ENCODE measurements at places on chromosomes 4 and X.

- DNase-seq = no peak
Observed at GRCh38 chr4:69576251-69576877, 63.1 kb downstream of the UGT2A2 start.

GRCh38 chr4:53476232-53477037 lies 99.0 kb downstream of the FIP1L1 start:
- no peak for DNase-seq

DNA sequence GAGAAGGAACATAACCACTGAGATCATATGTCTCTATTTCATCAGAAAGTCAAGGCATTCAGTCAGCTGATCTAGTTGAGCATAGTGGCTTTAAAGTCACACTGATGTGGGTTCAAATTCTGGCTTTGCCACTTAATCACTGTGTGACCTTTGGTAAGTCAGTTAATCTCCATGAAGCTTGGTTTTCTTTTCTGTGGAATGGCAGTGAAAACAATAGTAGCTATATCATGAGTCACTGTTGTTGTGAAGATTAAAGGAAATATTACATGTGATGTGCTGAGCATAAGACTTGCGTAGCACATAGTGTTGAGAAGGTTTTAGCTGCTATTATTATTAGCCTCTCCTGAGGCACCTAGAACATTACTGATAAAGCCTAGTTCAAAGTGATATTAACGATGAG lies 242.2 kb downstream of the FMR1NB start:
- DNase-seq = no peak

DNA sequence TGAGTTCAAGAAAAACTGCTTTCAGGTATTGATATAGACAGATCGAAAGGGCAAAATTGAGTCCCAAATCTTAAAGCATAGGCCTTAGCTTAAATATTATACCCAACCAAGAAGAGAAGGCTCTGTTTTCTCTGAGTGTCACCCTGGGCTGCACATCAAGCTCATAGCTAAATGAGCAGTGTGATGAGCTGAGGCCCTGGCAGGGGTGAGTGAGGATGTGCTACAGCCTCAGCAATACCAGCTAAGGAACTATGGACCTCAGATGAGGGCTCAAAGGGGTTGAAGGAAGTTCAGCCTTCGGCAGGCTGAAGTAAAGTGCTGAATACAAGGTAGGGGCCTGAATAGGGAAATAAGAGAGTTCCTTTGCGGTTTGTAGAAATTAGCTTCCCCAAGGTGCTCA lies 79.3 kb downstream of the FAM114A1 start:
- DNase-seq = no peak

- no peak for DNase-seq
Observed at GRCh38 chr4:167031534-167032156, 202.6 kb downstream of the SPOCK3 start.

DNA sequence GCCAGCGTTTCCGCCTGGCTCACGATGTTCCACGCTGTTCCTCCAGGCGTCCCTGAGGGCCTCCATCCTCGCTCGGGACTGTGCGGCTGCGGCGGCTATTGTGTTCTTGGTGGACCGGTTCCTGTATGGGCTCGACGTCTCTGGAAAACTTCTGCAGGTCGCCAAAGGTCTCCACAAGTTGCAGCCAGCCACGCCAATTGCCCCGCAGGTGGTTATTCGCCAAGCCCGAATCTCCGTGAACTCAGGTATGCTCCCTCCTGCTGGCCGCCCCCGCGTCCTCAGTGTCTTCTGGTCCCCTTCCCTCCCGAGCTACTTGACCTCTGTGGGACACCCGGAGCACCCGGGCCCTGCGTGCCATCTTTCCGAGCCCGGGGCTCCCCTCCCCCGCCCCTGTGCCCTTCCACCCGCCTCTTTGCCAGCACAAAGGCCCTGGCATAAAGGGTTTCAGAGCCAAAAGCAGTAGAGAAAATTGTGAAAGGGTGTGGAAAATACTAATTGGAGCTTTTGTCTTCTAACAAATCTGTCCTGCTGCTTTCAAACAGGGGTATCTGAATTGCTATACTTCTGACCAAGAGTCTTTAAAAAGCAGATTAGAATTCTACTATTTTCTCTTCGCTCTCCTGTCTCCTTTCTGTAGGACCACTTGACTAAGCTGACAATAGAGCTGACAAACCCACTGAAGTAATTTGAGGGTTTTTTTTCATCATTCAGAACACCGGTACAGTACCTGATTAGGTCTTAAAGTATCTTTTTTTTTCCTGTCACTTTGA lies 104.0 kb downstream of the NEUROG2 start:
- no peak for DNase-seq

DNA sequence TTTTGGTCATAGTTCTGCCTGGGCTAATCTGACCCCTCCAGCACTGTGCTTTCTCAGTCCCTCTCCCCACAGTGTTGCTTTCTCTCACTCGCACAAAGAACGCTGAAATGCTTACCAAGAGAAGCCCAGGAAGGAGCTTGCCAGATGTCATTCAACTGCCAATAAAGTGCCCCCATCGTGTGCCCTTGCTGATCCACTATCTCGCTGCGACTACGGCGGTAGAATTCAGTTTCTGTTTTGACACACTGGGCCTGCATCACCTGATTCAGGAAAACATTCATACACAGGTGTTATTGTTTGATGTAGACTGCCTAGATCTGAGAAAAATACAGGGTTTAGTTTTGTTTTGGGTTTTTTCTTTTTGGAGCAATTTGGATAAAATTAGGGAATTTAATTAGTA lies 121.2 kb downstream of the MANBA start:
- no peak for DNase-seq

- no peak for DNase-seq
Observed at GRCh38 chr4:116982656-116983055, 102.7 kb downstream of the TRAM1L1 start.

DNA sequence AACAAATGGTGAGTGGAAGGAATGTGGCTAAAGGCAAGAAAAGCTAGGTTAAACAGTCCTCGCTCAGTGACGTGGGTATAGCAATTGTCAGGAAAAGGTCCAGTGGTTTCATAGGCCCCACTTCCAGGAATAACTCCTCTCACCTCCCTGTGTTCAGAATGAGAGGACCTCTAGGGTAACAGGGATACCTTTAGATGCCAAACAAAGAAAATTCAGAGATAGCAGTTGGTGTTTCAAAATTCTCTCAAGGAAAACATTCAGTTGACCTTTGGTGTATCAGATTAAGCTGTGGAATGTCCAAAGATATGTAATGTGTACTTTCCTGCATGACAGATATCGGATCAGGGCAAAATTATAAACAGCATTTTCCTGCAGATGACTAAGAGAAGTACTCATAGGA lies 155.9 kb downstream of the ARHGAP6 start:
- no peak for DNase-seq

DNA sequence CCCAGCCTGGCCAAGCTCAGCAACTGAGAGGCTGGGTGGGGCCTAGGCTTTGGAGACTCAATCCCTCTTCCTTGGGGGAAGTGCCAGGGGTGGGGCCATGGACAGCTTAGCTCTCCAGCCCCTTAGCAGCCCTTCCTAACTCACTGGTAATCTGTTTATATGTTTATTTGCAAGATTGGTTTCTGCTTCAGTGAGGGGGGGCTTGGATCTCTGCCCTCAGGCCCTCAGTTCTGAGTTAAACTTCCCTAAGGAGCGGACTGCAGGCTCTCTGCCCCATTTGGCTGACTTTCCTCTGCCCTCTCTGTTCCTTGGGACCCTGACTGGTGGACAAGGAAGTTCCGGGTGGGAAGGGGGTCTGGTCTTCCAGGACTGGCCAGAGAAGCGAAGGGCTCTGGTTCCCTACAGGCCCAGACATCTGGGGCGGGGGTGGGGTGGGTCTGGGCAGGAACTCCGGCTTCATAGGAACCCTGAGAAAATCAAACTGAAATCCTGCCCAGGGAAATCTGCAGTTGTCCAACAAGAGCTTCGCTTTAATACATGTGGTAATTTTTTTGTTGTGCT lies 51.4 kb downstream of the NALF2 start:
- DNase-seq = no peak

DNA sequence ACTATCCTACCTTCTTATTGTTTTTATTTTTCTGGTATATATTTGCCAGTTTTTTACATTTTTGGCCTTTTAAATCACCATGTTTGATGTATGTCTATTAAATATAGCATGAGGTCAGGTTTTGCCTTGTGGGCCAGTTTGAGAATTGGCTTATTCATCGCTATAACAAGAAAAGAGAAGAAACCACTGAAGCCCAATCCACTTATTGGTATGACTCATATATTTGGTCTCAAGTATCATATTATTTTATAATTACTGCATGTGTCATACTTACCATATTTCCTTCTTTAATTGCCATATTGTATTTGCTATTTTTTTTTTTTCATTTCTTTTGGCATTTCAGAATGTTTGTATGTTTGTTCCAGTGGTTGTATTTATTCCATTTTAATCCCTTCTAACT lies 99.3 kb downstream of the IRF2 start:
- no peak for DNase-seq

DNA sequence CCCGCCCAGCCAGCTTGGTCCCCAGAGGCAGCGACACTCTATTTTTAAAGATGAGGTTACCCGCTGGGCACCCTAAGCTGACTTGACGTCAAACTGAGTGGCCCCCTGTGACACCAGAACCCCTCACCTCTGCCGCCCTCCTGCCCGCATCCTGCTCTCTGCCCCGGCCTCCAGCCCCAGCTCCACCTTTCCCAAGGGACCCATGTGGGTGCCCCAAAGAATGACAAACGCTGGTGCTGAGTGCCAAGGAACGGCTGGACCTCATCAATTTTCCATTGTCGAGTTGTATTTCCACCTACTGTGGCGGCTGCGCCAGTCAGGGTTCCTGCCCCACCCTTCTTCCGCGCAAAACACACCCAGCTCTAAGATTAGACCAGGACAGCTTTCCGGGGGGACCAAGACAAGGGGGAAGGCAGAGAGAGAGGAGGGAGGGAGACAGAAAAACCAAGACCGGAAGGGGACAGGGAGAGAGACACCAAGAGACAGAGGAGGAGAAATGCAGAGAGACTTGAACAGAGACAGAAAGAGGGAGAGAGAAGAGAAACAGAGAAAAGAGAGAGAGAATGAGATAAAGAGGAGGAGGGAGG lies 2.0 kb downstream of the PRKX start:
- DNase-seq = no peak

GRCh38 chr4:39390603-39391002 lies 16.1 kb upstream of the KLB start:
- DNase-seq = no peak

GRCh38 chrX:137792214-137792613 lies 226.3 kb downstream of the ZIC3 start:
- no peak for DNase-seq

DNA sequence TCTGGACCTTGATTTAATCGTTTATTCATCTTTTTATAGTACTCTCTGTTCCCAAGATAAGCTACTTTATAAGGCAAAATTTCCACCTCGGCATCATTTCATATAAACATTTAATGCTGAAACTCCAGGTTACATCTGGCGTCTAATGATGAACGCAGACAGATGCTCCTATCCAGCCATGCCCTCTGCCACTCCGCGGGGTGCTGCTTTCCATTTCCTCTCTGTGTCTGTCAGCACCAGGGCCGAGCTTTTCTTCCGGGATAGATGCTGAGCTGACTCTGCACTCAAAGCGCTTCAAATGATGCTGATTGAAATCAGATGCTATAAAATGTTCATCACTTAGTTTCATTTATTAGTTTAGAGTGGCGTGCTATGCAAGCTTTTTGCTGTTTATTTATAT lies 80.5 kb upstream of the HELT start:
- DNase-seq = no peak

DNA sequence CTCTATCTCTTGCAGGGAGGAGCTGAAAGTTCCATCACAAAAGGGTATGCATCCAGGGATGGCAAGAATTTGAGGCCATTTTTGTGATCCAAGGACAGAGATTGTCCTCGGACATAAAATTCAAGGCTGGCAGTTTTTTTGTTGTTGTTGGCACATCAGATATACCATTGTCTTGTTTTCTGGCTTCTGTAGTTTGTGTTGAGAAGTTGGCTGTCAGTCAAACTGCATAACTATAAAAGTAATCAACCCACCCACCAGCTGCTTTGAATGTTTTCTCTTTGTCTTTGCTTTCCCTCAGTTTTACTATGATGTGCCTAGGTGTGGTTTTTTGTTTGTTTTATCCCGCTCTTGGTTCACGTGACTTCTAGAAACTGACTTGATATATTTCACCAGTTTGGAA lies 21.6 kb upstream of the PDZD4 start:
- no peak for DNase-seq

GRCh38 chr4:19905024-19905423 lies 346.7 kb upstream of the SLIT2 start:
- no peak for DNase-seq

GRCh38 chr4:118865091-118865708 lies 23.5 kb upstream of the SYNPO2 start:
- no peak for DNase-seq

GRCh38 chr4:147096667-147097604 lies 151.3 kb upstream of the TTC29 start:
- DNase-seq = no peak

- DNase-seq = no peak
Observed at GRCh38 chr4:153825691-153826090, 36.8 kb upstream of the SFRP2 start.

- no peak for DNase-seq
Observed at GRCh38 chr4:152691761-152692160, 12.0 kb upstream of the TMEM154 start.

DNA sequence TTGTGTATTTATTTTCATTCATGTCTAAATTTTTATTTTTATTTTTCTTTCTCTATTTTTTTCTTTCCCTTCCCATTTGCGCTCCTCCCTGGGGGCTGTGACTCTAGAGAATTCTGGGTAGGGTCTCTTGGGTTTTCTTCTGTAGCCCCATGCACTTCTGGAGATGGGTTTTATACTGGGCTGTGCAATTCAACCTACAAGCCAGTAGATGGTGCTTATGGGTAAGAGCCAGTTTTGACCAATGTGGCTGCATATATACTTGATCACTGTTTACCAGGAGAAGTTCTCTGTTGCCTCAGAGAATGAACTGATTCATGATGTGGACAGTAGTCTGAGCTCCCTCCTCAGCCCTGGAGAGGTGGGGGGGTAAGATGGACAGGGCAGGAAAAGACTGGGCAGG lies 614.6 kb downstream of the PCDH19 start:
- no peak for DNase-seq

- DNase-seq = no peak
Observed at GRCh38 chrX:4397471-4397870, 684.0 kb upstream of the PRKX start.

DNA sequence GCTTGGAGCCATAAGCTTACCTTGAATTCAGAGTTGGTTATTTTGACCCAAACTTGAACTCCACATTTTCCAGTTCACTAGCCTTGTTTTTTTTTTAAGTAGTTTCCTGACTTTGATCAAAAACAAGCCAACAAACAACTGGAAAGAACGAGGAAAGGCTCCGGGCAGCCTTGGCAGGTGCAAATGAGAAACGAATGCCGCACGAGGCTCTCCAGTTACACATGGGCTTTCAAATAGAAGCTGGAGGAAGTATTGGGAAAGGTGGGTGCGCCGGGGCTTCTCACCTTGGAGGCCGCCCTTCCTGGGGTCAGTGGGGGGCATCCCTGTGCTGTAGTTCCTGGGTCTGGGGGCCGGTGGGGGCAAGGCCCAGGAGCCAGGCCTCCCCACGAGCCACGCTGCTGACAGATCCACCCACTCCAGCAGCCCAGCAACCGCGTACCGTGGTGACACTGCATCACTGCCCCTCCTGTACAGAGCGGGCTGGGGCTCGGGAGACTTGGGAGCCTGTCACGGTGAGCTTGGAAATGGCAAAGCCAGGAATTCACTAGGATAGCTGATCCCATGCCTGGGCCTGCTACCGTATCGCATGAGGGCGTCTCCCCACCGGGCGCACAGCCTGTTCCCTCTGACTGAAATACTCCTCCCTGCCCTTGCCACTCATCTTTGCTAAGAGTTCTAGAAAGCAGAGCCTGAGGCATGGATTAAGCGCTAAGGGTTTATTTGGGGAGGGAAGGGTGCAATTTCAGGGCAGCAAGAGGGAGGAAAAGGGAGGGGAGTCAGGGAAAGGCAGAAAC lies 50.9 kb upstream of the ADRA2C start:
- no peak for DNase-seq

Data from left forelimb (tissue), 1 donor.